ENCODE measurements at places on chromosomes 6 and 20.
A peak's percentile ranks its signal among the peaks of the same experiment; 100 is the strongest.

GRCh38 chr6:168434505-168434904, 6.5 kb upstream of the SMOC2 start:
- no peak for DNase-seq

- no peak for DNase-seq
Measured at GRCh38 chr20:61806995-61807394, 258.7 kb downstream of the TAF4 start.

DNA sequence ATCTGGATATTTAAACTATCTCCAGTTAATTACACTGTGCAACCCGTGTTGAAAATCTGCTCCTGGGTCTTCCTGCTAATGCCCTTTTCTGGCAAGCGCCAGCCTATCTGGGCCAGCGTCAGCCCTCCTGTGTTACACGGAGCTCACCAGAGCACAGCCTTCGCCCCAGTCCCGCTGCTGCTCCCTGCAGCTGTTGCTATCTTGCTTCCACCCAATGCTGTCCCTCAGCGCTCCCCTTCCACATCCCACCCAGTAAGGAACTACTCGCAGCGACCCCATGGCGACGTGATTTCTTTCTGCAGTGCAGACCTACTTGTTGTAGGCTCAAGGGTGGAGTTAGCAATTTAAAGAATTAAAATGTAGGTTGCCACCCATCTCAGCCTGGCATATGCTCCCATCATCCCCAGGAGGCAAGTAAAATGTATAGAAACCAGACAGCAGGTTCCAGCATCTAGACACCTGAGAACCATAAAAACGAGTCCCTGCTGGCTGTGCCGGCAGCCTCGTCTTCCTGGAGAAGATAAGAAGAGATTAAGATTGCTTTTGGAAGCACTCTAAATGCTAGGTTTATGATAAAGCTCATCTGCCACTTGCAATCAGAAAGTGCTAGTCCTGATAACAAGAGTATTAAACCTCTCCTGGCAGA, 254.3 kb upstream of the FOXQ1 start:
- no peak for DNase-seq

DNA sequence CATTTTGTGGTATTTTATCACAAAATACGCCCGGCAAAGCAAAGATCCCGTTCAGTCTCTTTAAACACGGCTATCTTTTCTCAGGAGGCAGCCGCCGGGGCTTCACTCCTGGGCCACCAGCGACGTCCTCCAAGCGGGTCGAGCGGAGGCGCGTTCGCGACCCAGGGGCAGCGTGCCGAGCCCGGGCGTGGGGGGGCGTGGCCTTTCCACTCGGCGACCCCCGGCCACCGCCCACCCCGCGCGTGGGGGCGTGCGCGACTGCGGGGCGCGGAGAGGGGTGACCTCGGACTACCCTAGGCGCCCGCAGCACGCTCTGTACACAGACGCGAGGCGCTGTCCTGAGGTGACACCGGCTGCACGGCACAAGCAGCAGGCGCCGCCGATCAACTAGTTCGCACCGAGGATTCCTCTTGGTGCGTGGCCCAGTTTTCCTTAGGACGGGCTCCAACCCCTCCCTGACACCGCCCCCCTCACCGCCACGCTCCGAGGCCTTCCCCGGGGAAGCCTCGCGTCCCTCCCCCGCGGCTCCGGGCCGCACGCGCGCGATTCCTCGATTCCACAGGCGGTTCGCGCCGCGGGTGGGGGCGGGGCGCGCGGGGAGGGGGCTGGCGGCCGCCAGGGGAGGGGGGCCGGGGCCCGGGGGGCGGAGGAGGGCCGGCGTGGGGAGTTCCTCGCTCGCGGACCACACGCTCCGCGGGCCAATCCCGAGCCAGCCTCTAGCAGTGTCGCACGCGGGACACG, 1.1 kb upstream of the JARID2 start:
- DNase-seq, result no peak

GRCh38 chr6:29990931-29991330, 48.6 kb downstream of the HLA-A start:
- DNase-seq, result no peak

GRCh38 chr20:35199740-35200139, 26.8 kb upstream of the MMP24 start:
- no peak for DNase-seq

- DNase-seq, result no peak
Measured at GRCh38 chr6:152313542-152314482, 323.4 kb downstream of the SYNE1 start.

- no peak for DNase-seq
Measured at GRCh38 chr6:35391240-35391968, 49.0 kb downstream of the PPARD start.

GRCh38 chr20:4064144-4064909, 49.0 kb upstream of the RNF24 start:
- DNase-seq, result peak; percentile 75

GRCh38 chr20:8043687-8044282, 24.2 kb upstream of the TMX4 start:
- peak; percentile 33 for DNase-seq

GRCh38 chr6:165484178-165484889, 174.9 kb upstream of the C6orf118 start:
- no peak for DNase-seq

- DNase-seq, result no peak
Measured at GRCh38 chr6:155400654-155400965, 55.0 kb downstream of the NOX3 start.

DNA sequence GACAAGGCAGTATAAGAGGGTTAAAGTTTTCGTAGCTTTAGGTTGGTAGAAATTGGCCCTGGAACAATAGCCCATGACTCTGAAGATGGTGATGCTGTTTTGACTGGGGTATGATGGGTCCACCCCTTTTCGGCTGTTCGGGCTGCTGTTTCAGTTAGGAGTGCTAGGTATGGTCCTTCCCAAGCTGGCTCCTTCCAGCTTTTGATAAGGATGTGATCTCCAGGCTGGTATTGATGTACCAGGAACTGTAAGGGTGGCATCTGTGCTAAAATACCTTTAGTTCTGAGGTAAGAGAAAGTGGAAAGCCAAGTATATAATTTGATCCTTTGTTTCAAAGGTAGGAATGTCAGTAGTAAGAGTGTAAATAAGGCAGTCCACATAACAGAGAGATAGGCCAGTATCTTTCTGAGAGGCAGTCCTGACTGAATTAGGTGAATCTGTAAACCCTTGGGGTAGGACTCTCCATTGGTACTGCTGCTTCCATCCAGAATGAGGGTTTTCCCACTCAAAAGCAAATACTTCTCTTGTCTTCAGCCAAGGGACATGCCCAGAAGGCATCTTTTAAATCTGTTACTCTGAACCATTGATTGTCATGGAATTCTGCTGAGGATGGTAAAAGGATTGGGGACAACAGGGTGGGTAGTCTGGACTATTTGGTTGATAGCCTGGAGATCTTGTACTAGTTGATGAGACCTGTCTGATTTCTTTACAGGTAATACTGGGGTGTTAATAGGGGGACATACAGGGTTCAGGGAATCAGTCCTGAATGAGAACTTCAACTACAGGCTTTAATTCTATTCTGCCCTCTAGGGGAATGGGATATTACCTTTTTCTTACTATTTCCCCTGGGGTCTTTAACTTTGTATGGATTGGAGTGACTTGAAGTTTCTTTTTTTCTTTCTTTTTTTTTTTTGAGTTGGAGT, 6.1 kb upstream of the ZNFX1 start:
- no peak for DNase-seq

GRCh38 chr6:82408952-82409431, 45.4 kb downstream of the TPBG start:
- DNase-seq, result no peak

DNA sequence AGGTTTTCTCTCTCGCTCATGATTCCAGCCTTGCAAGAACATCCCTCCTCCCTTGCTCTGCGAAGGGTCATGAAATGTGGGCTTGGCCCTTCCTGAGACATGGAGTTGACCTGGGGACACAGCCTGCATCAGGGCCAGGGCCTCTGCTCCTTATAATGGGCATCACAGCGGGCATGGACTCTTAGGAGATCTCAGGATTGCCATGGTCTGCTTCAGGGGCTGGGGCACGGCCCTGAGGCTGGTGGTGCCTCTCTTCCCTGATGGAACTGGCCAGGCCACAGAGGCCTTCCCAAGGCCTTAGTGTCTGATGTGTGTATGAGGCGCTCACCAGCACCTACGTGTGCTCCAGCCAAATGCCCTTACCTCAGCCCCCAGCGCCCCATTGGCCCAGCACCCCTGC, 23.9 kb downstream of the ENTPD6 start:
- no peak for DNase-seq

DNA sequence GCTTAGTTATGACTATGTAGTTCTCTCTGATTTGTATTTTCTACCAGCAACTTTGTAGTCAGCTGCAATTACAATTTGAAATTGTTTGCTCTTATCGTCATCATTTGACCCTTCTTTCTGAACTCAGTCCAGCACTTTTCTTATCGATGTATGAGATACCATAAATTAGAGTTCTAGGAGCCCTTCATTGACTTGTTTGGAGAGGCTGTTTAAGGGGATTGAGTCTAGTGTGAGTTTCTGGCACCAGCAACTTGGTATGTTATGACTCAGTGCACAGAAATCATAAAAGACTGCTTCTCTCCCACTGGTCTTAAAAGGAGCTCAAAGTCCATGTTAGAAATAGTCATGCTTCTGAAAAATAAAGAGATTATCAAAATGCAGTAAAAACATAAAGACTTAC, 190.3 kb downstream of the TENT5A start:
- DNase-seq, result no peak

DNA sequence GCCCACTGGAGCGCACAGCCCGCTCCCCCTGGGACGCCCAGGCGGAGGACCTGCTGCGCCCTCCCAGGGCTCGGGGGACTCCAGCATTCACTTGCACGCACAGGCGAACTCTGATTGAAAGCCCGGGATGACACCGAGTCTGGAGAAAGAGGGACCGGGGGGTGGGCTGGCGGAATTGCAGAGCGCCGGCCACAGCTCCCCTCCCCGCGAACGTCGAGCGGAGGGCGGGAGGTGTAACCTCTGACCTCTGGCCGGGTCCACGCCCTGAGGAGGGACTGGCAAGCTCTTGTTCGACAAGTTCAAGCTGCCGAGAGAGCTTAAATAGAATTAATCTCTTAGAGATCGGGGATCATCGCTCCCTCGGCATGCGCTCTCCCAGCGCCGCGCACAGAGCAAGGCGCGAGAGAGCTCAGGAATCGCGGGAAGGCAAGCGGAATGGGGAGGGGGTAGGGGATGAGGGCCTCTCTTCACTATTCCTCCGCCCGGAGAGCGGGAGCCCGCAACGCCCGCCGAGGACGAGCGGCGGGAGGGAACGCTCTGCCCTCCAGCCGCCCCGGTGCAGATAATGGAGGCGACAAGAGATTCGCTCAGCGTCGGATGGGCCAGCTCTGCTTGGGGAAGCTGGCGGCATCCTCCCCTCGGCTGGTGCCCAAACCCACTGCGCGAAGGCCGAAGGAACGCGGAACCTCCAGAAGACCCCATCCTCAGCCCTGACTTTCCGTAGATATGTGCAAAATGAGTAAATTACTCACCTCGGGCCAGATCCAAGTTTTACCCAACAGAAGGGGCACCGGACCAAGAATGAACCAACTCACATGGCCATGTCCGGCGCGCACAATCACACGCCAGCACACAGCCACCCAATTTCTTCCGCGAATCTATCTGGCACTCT, 761 bp upstream of the NR2E1 start:
- DNase-seq, result no peak

DNA sequence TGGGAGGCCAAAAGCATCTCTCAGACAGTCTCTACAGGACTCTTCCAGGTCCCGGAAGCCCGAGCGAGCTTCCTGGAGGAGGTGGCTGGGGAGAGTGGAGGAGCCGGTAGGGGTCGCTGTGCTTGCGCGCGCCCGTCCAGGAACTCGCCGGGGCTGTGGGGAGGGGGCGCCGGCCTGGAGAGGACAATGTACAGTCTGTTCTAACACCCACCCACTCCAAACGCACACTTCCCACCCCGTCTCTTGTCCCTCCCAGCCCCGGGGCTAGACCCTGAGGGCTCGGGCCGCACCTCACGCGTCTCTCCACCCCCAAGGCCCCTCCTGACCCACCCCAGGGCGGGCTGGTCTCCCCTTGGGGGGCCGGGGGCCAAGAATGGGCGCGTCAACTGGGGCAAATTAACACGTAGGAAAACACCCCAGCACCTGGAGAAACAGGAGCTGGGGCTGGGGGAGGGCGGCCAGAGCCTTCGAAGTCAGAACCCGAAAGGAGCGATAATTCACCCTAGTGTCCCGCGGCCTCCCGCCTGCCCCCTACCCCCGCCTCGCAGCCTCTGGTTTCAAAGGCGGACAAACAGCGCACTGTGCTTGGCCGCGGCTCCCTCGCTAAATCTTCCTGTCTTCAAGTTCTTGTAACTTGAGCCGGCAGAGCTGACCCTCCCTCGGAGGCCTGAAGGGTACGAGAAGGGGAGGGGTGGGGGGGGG, 103.2 kb upstream of the FOXP4 start:
- no peak for DNase-seq

DNA sequence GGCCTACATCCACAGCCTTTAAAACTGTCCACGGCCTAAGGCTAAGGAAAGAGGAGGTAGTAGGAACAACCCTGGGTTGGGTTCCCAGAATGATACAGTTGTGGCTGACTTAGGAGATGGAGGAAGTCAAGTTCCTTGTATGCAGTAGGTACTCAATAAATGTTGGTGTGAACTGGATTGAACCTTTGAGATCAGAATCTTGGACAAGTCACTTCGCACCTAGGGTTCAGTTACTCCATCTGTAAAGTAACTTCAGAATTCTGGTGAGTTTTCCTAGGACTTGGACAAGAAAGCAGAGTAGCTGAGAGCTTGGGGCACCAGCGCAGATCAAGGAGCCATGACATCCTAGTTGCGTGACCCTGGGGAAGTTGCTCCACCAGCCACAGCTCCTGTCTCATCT, 9.1 kb downstream of the XKR7 start:
- no peak for DNase-seq

GRCh38 chr20:37941992-37942391, 39.1 kb downstream of the VSTM2L start:
- DNase-seq, result no peak

GRCh38 chr6:21664314-21665109, 71.0 kb downstream of the SOX4 start:
- no peak for DNase-seq

All from left renal pelvis (tissue), 4 donors.